ENCODE measurements at places on chromosomes 3 and 15. TPM values are rescaled to one million over a fixed set of nuclear protein-coding genes. Genes with fewer than 3 reads are reported as not detected.

DNA sequence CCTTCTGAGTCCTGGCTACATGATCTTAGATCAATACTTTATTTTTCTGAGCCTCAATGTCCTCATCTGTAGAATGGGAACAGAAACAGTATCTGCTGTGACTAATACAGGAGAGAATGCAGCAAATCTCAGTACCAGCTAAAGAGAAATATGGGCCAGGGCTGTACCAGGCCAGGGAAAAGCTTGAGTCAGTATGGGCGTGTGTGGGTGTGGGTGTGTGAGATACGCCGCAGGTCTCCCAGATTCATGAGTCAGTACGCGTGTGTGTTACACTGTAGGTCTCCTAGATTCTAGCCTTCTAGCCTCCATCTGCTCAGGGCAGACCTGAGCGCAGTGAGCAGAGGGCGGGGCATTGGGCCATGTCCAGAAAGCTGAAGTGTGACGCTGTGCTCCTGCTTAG is 15.2 kb downstream of the GNAI2 start:
- DNase-seq, result no peak

DNA sequence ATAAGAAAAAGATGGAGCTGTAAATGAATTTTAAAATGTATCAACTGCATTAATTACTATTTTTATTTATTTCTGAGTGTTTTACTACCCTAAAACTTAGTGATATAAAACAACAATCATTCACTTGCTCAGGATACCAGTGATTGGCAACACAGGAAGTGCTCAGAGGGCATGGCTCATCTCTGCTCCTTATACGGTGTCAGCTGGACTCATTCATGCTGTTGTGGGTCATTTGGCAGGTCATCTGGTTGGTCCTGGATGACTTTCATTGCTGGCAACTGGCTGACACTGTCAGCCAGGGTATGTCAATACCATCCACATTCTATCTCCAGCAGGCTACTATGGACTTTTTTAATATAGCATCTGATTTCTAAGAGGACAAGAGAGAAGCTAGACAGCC is 689.6 kb upstream of the NECTIN3 start:
- no peak for DNase-seq

GRCh38 chr3:99330924-99331532 is 307.4 kb upstream of the COL8A1 start:
- DNase-seq, result no peak

DNA sequence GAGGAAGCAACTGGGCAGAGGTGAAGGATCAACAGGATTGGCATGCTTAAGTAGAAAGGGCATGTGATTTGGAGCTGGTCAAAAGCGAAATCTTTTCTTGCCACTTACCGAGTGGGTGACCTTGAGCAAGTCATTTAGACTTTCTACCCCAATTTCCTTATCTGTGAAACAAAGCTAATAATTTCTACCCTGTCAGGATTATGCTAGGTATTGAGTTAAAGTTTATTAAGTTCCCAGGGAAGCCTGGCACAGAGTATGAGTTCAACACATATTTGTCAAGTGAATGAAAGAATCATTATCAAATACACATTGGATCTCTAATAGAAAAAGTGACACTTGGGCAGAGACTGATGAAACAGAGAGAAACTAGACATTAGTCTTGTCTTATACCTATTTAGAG is 66.4 kb upstream of the FRMD4B start:
- DNase-seq, result no peak

Gene PCOLCE2
- polyA plus RNA-seq, result 0.68 TPM

Gene SLC12A1
- polyA plus RNA-seq, result not detected

All from pancreas (tissue), 10 donors.